ENCODE measurements at places on chromosomes 12 and 14.

DNA sequence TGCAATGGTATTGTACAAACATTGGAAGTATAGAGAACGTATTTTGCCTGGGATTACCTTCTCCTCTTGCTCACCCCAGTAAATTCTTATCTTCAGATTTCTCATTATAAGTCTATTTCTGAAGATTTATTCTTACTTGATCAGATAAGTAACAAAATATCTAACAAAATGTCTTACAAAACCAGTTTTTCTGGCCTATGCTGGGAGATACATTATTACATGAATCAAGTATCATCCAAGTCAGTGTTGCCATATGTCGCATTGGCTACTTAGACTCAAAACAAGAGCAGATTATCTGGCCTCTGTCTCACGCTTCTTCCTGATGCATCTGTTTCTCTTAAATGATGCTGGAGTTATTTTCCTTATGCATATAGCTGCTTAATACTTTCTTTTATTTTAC is 408.5 kb downstream of the CCER1 start:
- no peak for DNase-seq

DNA sequence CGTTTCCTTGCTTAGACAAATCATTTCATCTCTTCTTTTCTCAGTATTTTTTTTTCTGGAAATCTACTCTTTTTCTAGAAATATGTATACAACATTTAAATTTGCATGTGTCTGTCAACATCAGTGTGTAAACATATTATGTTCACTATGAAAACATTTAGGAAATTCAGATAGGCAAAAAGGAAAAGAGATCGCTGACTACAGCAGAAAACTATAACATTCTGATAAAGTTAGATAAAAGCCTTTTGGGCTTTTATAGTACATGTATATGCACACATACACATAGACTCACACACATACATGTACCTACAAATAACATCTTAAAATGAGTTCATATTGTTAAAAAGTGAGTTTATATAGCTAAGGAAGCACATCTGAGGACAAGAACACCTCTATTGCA is 142.1 kb downstream of the RAD51B start:
- no peak for DNase-seq

GRCh38 chr12:62129291-62129690 is 130.9 kb upstream of the USP15 start:
- no peak for DNase-seq

- peak; percentile 7 for DNase-seq
Measured at GRCh38 chr14:46344327-46344937, 307.1 kb downstream of the RPL10L start.

DNA sequence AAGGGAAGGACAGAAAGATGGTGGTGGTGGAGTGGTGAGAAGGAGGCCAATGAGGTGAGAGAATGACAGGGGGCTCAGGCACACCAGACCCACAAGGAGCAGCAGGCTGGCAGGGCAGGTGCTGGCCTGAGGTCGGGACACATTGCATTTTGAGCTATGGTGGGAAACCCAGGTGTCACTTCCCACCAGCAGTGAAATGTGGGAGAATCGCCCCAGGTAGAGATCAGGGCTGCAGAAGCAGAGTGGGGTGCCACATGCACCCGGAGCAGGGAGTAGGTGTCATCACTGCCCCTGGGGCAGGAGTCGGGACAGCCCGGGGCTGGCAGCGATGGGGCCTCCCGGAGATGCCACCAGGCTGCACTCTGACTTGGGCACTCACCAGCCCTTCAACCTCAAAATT is 315.8 kb downstream of the BCL11B start:
- DNase-seq = no peak

- DNase-seq = no peak
Measured at GRCh38 chr12:63935361-63935760, 90.9 kb downstream of the SRGAP1 start.

DNA sequence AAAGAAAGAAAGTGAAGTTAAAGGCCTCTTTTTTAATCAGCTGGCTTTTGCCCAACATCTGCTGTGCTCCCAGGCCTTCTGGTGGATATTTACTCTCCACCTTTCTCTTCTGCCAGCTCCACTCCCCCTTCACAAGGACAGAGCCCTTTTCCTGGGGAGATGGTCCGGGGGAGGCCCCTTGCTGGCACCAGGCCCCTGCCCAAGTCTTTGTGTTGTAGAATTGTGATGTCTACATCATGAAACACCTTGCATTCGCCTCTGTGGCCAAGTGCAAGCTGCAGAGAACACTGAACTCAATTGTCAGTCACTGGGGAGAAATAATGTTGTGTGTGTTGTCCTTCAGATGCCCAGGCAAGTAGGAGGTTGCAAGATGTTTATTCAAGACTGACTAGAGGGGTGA is 150.3 kb downstream of the DPF3 start:
- DNase-seq = no peak
